ENCODE measurements at places on chromosomes 16 and 17. TPM values are rescaled to one million over a fixed set of nuclear protein-coding genes. Genes with fewer than 3 reads are reported as not detected.

MAPT gene
- total RNA-seq = 15.7 TPM

DNA sequence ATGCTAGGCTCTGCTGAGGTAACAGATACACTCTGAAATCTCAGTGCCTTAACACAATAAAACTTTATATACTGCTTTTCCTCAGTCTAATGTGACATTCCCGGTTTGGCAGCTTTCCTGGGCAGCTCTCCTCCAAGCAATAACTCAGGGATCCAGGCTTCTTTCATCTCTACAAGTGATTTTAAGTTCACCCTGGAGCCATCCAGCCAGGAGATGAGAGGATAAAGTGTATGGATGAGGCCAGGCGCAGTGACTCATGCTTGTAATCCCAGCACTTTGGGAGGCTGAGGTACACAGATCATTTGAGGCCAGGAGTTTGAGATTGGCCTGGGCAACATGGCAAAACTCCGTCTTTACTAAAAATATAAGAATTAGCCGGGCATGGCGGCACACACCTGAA lies 147.2 kb downstream of the UTP18 start:
- H3K36me3 ChIP-seq = no peaks in the 10 kb centered on the region
- H3K4me1 ChIP-seq = no peaks in the 10 kb centered on the region
- H3K27ac ChIP-seq = no peak overlapping the region
- no peaks in the 10 kb centered on the region for H3K27me3 ChIP-seq
- H3K4me3 ChIP-seq = no peak overlapping the region
- DNase-seq = no peak

DNA sequence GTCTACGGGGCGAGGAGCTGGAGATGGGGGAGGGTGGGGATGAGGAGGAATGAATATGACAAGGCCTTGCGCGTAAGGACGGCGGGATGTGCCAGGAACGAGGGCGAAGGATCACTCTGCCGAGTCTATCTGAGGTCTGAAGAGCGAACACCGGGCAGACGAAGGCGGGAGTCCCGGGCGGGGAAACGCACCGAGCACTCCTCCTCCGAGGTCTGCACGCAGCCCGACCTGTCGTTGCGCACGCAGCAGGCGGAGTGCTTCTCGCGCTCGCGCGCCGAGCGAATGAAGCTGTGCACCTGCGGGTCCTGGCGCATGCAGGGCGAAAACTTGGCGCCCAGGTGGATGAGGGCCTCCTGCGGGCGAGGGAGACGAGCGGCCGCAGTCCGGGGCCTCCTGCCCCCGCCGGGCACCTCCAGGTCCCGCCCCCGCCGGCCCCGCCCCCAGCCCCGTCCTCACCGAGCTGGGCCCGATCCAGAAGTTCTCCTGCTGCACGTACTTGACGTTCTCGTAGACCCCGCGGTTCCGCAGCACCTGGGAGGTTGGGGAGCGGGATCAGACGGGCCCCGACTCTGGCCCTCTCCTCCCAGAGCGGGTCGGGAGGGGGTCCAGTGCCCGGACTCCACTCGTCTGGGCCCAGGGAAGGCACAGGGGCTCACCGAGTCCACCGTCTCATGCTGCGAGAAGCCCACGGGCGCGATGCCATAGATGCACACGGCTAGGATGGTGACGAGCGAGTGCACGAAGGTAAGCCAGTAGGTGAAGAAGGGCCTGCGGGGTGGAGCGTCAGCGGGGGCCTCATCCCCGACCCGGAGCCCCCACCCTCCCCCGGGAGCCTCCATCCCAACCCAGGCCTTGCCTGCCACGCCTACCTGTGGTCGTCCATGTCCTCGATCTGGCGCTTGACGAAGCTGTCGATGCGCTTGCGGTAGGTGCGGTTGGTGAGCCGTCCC lies 7.6 kb downstream of the SNRNP25 start:
- no peak overlapping the region for H3K4me3 ChIP-seq
- H3K4me1 ChIP-seq = peaks cover 10% of the 10 kb centered on the region
- peak; percentile 65 for DNase-seq
- peaks cover 16% of the 10 kb centered on the region for H3K36me3 ChIP-seq

- no peak overlapping the region for H3K4me3 ChIP-seq
- no peak for DNase-seq
- no peaks in the 10 kb centered on the region for H3K4me1 ChIP-seq
Observed at GRCh38 chr17:69878661-69879060, 196.4 kb upstream of the KCNJ16 start.

DNA sequence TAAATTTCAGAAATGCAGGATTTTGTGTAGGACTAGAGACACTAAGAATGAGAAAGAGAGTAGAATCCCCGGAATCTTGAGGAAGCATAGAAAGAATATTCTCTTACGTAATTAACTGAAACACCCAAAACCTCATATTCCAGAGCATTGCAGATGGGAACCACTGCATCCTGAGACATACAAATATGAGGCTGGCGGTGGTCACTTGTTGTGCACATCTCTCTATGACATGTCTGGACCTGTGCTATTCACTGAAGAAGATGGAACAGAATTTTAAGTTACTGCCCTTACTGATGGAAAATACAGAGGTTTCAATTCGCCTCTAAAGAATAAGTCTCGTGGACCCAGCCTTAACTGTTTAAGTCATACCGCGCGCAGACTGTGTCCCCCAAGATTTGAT lies 806 bp downstream of the RAD51C start:
- peaks cover 9% of the 10 kb centered on the region for H3K36me3 ChIP-seq
- peak overlapping the region; percentile 58 for H3K4me3 ChIP-seq
- no peaks in the 10 kb centered on the region for H3K27me3 ChIP-seq
- peaks cover 14% of the 10 kb centered on the region for H3K4me1 ChIP-seq
- H3K27ac ChIP-seq = peak overlapping the region; percentile 91

GRCh38 chr17:38606646-38607611 lies 1.2 kb upstream of the SRCIN1 start:
- H3K27me3 ChIP-seq = no peaks in the 10 kb centered on the region
- no peaks in the 10 kb centered on the region for H3K36me3 ChIP-seq
- peaks cover 40% of the 10 kb centered on the region for H3K4me1 ChIP-seq
- H3K27ac ChIP-seq = peak overlapping the region; percentile 63
- peak overlapping the region; percentile 63 for H3K4me3 ChIP-seq
- DNase-seq = peak; percentile 88

DNA sequence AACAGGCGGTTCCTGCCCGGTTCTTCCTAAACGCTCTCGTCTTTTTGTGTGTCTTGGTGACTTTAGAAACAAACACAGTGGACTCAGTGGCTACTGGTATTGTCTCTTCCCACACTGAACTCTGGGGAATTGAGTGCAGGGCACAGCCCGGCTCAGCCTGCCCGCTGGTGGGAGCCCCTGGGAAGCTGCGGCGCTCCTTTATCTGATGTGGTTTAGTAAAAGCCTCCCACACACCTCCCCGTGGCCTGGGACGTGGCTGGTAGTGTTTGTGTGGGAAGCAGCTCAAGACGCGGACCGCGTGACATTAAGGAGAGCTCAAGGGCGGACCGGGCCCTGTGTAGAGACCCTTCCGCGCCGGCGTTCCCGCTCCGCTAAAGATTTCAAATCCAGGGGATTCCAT lies 55.4 kb upstream of the PVALEF start:
- no peak overlapping the region for H3K27ac ChIP-seq
- DNase-seq = no peak
- no peaks in the 10 kb centered on the region for H3K27me3 ChIP-seq

- H3K4me1 ChIP-seq = peaks cover 51% of the 10 kb centered on the region
- no peaks in the 10 kb centered on the region for H3K36me3 ChIP-seq
- H3K27ac ChIP-seq = no peak overlapping the region
- no peaks in the 10 kb centered on the region for H3K27me3 ChIP-seq
- H3K4me3 ChIP-seq = no peak overlapping the region
Observed at GRCh38 chr17:9830711-9831110, 5.0 kb downstream of the GLP2R start.

DNA sequence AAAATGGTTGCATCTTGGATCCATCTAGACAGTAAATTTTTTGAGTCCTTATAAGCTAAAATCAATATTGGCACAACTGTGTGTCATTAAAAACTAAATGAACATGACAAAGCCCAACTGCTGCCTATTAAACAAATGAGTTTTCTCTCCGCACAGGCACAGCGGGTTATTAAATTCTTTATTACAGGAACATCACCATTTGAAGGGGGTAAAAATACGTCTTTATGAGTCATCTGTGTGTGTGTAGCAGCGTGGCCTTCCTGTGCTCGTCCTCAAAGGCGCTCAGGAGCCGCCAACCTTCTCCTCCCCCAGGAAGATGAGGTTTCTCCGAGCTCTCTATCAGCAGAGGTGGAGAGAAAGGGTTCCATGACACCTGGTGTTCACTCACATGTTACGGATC lies 62.6 kb upstream of the SDK2 start:
- H3K36me3 ChIP-seq = no peaks in the 10 kb centered on the region
- H3K27me3 ChIP-seq = peaks cover 16% of the 10 kb centered on the region
- no peak overlapping the region for H3K27ac ChIP-seq

DNA sequence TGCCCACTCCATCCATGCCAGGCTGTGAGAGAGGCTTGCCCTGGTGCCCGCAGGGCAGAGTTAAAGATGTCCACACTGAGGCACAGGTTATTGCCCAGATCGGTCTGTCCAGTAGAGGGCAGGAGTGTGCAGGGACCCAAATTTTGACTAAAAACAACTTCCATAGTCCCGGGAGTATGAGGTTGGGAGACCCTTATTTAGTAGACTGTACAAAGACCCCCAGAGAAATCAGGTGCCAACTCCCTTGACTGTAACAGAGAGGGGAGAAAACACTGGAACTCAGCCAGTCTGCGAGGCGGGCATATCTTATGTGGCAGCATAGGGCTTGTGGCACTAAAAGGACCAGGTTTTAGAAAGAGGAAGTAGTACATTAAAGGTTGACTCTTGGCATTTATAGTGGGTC lies 43.4 kb downstream of the HNF1B start:
- no peaks in the 10 kb centered on the region for H3K4me1 ChIP-seq
- no peaks in the 10 kb centered on the region for H3K36me3 ChIP-seq
- DNase-seq = no peak
- no peak overlapping the region for H3K27ac ChIP-seq

- H3K36me3 ChIP-seq = no peaks in the 10 kb centered on the region
- no peaks in the 10 kb centered on the region for H3K27me3 ChIP-seq
- no peak overlapping the region for H3K27ac ChIP-seq
- peak overlapping the region; percentile 12 for H3K4me3 ChIP-seq
Observed at GRCh38 chr17:71287071-71287823, 833.6 kb upstream of the SOX9 start.

KRT33B gene
- total RNA-seq = not detected

GP1BA gene
- total RNA-seq = not detected

- H3K4me1 ChIP-seq = no peaks in the 10 kb centered on the region
- DNase-seq = no peak
- no peak overlapping the region for H3K4me3 ChIP-seq
Observed at GRCh38 chr16:52825892-52826291, 226.8 kb downstream of the CHD9NB start.

FBXL19 gene
- 10.3 TPM for total RNA-seq

DNA sequence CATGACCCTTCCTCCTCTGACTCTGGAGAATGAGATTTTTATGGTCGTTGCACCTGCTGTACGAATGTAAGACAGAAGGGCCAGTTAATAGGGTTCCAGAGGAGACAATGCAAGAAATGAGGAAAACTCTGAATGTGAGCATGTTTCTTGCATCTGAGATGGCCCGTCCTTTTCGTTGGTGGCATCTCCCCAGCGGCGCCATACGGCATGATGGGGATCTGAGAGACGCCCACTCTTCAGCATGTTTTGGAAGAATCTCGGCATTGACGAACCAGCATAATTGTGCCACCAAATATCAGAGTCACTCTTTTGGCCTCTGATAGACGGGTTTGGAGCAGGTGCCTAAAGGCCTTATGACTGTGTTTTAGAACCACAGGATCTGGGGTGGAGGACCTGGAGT lies 126.5 kb upstream of the RCVRN start:
- no peaks in the 10 kb centered on the region for H3K27me3 ChIP-seq
- no peaks in the 10 kb centered on the region for H3K4me1 ChIP-seq
- no peak overlapping the region for H3K4me3 ChIP-seq
- no peaks in the 10 kb centered on the region for H3K36me3 ChIP-seq
- no peak for DNase-seq

- peaks cover 13% of the 10 kb centered on the region for H3K4me1 ChIP-seq
- H3K27ac ChIP-seq = no peak overlapping the region
- no peak overlapping the region for H3K4me3 ChIP-seq
- H3K27me3 ChIP-seq = no peaks in the 10 kb centered on the region
Observed at GRCh38 chr16:64017796-64018195, 1104.1 kb downstream of the CDH11 start.

GRCh38 chr17:50363217-50364060 lies 9.5 kb downstream of the MRPL27 start:
- peak; percentile 56 for DNase-seq
- no peaks in the 10 kb centered on the region for H3K27me3 ChIP-seq
- peaks cover 15% of the 10 kb centered on the region for H3K36me3 ChIP-seq
- H3K4me1 ChIP-seq = no peaks in the 10 kb centered on the region
- H3K27ac ChIP-seq = no peak overlapping the region
- no peak overlapping the region for H3K4me3 ChIP-seq

CACNG4 gene
- total RNA-seq = 0.16 TPM

- no peaks in the 10 kb centered on the region for H3K36me3 ChIP-seq
- peak; percentile 76 for DNase-seq
- H3K4me3 ChIP-seq = peak overlapping the region; percentile 95
- peak overlapping the region; percentile 82 for H3K27ac ChIP-seq
- H3K27me3 ChIP-seq = no peaks in the 10 kb centered on the region
Observed at GRCh38 chr17:50346313-50347116, 589 bp downstream of the XYLT2 start.

PDPR gene
- 26.2 TPM for total RNA-seq

NEUROD2 gene
- total RNA-seq = not detected

DNA sequence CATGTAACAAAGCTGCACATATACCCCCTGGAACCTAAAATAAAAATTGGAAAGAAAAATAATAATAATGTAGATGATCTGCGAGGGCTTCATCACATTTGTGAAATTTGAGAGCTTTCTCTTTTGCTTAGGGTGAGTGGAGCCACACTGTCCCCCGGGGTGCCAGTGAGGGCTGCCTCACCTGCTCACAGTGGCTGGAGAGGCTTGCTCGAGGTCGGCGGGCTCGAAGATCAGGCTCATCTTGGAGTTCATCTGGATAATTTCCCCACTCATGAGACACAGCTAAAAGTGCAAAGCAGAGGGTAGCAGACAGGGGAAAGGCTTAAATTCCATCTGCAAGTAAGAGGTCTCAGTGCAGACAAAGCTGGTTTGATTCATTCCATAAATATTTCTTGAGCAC lies 123.8 kb downstream of the DNAH3 start:
- DNase-seq = no peak
- H3K4me1 ChIP-seq = no peaks in the 10 kb centered on the region
- no peaks in the 10 kb centered on the region for H3K27me3 ChIP-seq
- no peaks in the 10 kb centered on the region for H3K36me3 ChIP-seq

SMPD3 gene
- 1.8 TPM for total RNA-seq

DNA sequence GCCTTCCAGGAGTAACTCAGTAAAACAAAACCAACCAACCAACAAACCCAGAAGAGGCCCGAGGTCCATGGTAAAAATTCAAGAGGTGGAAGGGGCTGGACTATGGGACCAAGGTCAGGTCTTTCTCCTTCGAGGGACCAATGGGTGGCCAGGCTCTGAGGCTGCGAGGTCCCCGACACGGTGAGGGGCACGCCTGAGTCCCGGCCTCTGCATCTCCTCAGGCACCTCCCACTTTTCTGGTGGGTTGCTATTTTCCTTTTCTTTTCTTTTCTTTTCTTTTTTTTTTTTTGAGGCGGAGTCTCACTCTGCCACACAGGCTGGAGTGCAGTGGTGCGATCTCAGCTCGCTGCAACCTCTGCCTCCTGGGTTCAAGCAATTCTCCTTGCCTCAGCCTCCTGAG lies 18.0 kb downstream of the CD7 start:
- H3K4me1 ChIP-seq = peaks cover 38% of the 10 kb centered on the region
- no peak overlapping the region for H3K4me3 ChIP-seq
- no peaks in the 10 kb centered on the region for H3K27me3 ChIP-seq
- DNase-seq = no peak
- H3K36me3 ChIP-seq = no peaks in the 10 kb centered on the region
- H3K27ac ChIP-seq = peak overlapping the region; percentile 79
